ENCODE measurements at places on chromosomes 12 and 14. TPM values are rescaled to one million over a fixed set of nuclear protein-coding genes. Genes with fewer than 3 reads are reported as not detected.

GRCh38 chr14:88562532-88562830 lies 356 bp upstream of the ZC3H14 start:
- H3K4me1 ChIP-seq: peaks cover 32% of the 10 kb centered on the region
- H3K27me3 ChIP-seq: peaks cover 24% of the 10 kb centered on the region
- DNase-seq: no peak
- H3K36me3 ChIP-seq: peaks cover 6% of the 10 kb centered on the region

DNA sequence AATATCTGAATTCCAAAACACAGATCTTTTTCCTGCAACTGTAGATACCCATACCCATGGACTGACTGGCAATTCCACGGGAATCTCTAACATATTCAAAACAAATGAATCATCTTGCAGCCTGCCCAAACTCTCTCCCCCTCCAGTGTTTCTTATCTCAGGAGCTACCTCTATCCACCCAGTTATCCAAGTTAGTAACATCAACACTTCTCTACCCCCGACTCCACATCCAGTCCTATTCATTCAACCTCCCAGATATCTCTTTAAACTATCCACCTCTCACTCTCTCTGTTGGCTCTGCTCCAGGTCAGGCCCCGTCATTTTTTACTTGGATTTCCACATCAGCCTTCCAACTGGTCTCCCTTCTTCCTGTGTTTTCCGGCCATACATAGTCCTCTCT lies 6.7 kb upstream of the KCNH5 start:
- peaks cover 18% of the 10 kb centered on the region for H3K27me3 ChIP-seq
- DNase-seq: no peak
- no peak overlapping the region for H3K4me3 ChIP-seq
- H3K36me3 ChIP-seq: no peaks in the 10 kb centered on the region
- no peaks in the 10 kb centered on the region for H3K4me1 ChIP-seq

- DNase-seq: no peak
- H3K27ac ChIP-seq: no peak overlapping the region
- no peak overlapping the region for H3K4me3 ChIP-seq
- no peaks in the 10 kb centered on the region for H3K4me1 ChIP-seq
Observed at GRCh38 chr14:94491511-94491910, 15.5 kb upstream of the SERPINA9 start.

- H3K27me3 ChIP-seq: no peaks in the 10 kb centered on the region
- DNase-seq: no peak
- no peak overlapping the region for H3K27ac ChIP-seq
- H3K36me3 ChIP-seq: peaks cover 22% of the 10 kb centered on the region
- H3K4me3 ChIP-seq: no peak overlapping the region
Observed at GRCh38 chr12:70353780-70354660, 12.1 kb upstream of the KCNMB4 start.

- H3K27me3 ChIP-seq: no peaks in the 10 kb centered on the region
- H3K27ac ChIP-seq: peak overlapping the region; percentile 25
- peaks cover 12% of the 10 kb centered on the region for H3K4me1 ChIP-seq
- DNase-seq: peak; percentile 15
- H3K4me3 ChIP-seq: no peak overlapping the region
Observed at GRCh38 chr12:39372929-39373328, 70.0 kb downstream of the KIF21A start.

DNA sequence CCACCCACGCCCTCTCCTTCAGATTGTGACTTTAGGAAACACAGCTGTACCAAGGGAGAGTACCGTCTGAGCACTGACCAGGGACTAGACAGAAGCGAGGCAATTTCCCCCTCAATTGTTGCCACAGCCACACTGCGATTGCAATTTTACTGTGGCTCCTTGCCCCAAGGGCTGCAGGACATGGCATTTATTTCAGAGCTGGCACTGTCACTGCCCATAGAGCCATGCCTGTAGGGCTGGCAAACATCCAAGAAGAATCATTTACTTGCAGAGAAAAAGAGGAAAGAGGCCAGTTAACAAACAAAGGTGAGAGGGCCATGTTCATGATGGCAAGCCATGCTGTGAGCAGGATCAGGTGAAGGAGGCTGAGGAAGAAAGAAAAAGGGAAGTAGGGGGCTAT lies 129.6 kb downstream of the EMP1 start:
- DNase-seq: no peak
- no peaks in the 10 kb centered on the region for H3K4me1 ChIP-seq
- H3K36me3 ChIP-seq: no peaks in the 10 kb centered on the region
- H3K27me3 ChIP-seq: peaks cover 22% of the 10 kb centered on the region
- H3K4me3 ChIP-seq: no peak overlapping the region

DNA sequence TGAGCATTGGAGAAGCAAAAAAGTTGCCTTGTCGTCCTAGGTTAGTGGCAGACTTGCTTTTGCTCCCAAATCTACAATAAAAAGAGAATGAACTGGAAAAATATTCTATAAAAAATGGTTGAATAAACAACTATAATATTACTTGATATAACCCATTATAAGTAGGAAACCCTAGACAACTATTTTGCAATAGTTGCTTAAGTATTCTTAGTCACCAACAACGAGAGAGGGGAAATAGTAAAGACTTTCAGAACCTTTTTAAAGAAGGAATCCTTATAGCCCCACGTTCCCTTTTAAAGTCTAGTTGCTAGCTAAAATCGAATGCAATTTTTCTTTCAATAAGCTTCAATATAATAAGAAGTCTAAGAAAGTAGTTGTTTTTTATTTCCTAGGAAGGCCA lies 17.5 kb downstream of the AQP6 start:
- peaks cover 69% of the 10 kb centered on the region for H3K36me3 ChIP-seq
- DNase-seq: no peak
- no peaks in the 10 kb centered on the region for H3K4me1 ChIP-seq
- H3K4me3 ChIP-seq: no peak overlapping the region
- H3K27me3 ChIP-seq: no peaks in the 10 kb centered on the region

GRCh38 chr12:94074980-94075629 lies 73.3 kb upstream of the PLXNC1 start:
- peaks cover 9% of the 10 kb centered on the region for H3K27me3 ChIP-seq
- no peak overlapping the region for H3K27ac ChIP-seq
- H3K36me3 ChIP-seq: no peaks in the 10 kb centered on the region
- DNase-seq: no peak
- peaks cover 21% of the 10 kb centered on the region for H3K4me1 ChIP-seq
- H3K4me3 ChIP-seq: no peak overlapping the region

DNA sequence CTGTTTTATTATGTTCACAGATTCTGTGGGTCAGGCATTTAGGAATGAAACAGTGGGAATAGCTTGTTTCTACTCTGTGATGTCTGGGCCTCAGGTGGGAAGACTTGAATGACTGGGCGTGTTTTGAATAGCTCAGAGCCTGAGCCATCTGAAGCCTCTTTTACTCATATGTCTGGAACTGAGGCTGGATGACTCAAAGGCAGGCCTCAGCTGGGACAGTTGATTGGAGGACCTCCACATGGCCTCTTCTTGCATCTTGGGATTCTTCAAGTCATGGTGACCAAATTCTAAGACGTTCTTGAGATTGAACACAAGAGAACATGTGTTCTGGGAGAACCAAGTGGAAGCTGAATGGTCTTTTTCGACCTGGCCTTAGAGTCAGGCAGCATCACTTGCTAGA lies 45.8 kb upstream of the TBX3 start:
- no peak for DNase-seq
- H3K27me3 ChIP-seq: peaks cover 6% of the 10 kb centered on the region
- H3K4me3 ChIP-seq: no peak overlapping the region
- H3K36me3 ChIP-seq: no peaks in the 10 kb centered on the region
- no peaks in the 10 kb centered on the region for H3K4me1 ChIP-seq
- no peak overlapping the region for H3K27ac ChIP-seq

GRCh38 chr12:109714141-109714912 lies 702 bp downstream of the FAM222A start:
- H3K4me3 ChIP-seq: peak overlapping the region; percentile 62
- no peaks in the 10 kb centered on the region for H3K36me3 ChIP-seq
- H3K27ac ChIP-seq: no peak overlapping the region
- DNase-seq: peak; percentile 36

GRCh38 chr12:1553987-1554982 lies 40.1 kb downstream of the FBXL14 start:
- no peak overlapping the region for H3K4me3 ChIP-seq
- H3K4me1 ChIP-seq: no peaks in the 10 kb centered on the region
- DNase-seq: no peak
- no peak overlapping the region for H3K27ac ChIP-seq
- no peaks in the 10 kb centered on the region for H3K36me3 ChIP-seq

GRCh38 chr12:103908877-103909276 lies 21.3 kb upstream of the HSP90B1 start:
- H3K4me1 ChIP-seq: peaks cover 18% of the 10 kb centered on the region
- no peak for DNase-seq
- no peaks in the 10 kb centered on the region for H3K27me3 ChIP-seq
- no peaks in the 10 kb centered on the region for H3K36me3 ChIP-seq
- H3K4me3 ChIP-seq: no peak overlapping the region

- no peak overlapping the region for H3K4me3 ChIP-seq
- DNase-seq: no peak
- H3K27ac ChIP-seq: no peak overlapping the region
- peaks cover 7% of the 10 kb centered on the region for H3K4me1 ChIP-seq
- H3K27me3 ChIP-seq: peaks cover 10% of the 10 kb centered on the region
Observed at GRCh38 chr14:32183151-32184058, 18.4 kb upstream of the RNU6-7 start.

The AQP2 gene
- not detected for total RNA-seq

The GALNT8 gene
- 1.0 TPM for total RNA-seq

The IL22 gene
- total RNA-seq: 0.42 TPM

The DIO3 gene
- total RNA-seq: not detected

The DTD2 gene
- 15.2 TPM for total RNA-seq

The APOLD1 gene
- 14.4 TPM for total RNA-seq

The MUCL1 gene
- not detected for total RNA-seq
